ENCODE measurements at places on chromosomes 13 and 19.

- no peak for DNase-seq
These were observed 165.6 kb upstream of the NBEA start for GRCh38 chr13:34776390-34776981.

- no peak for DNase-seq
These were observed 22.0 kb downstream of the GPX4 start for GRCh38 chr19:1125601-1126467.

GRCh38 chr13:60146471-60146870 is 17.3 kb downstream of the DIAPH3 start:
- DNase-seq = no peak

DNA sequence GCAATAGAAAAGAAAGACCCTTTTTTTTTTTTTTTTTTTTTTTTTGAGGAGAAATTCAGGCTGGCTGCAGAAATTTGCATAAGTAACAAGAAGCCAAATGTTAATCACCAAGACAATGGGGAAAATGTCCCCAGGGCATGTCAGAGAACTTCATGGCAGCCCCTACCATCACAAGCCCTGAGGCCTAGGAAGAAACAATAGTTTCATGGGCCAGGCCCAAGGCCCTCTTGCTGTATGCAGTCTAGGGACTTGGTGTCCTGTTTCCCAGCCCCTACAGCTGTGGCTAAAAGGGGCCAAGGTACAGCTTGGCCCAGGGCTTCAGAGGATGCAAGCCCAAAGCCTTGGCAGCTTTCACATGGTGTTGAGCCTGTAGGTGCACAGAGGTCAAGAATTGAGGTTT is 88.4 kb upstream of the TPP2 start:
- no peak for DNase-seq

GRCh38 chr19:1302533-1303239 is 17.0 kb downstream of the EFNA2 start:
- no peak for DNase-seq

DNA sequence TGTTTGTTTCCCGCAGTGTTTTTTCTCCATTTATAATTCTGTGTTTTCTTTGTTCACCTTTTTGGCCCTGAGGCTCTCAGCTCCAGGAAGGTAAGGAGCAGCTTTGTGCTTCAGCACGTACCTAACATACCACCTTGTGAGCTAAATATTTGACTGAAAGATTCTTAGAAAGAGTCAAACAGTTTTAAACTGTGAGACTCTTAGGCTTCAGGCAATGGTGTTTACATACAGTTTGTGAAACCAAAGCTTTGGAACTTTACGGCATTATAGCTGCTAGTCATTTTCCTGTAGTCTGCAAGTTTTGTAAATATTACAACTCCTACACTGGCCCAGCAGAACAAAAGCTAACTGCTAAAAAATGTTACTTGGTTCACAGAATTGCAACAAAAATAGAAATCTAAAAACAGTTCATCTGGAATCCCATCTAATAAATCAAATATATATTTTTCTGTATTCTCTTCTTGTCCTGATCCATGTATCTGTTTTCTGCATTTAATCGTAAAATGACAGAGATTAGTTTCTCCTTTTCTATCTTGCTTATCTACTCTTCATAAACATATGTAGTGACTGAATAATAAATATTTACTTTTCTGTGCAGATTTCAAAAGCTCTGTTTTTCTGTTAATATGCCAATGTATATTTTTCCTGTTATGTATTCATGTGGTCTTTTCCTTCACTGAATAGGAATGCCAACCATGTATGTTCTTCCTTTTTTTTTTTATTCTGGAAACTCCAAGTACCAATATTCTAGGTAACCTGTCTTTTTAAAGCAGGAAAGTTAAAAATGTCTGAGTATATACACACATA is 38.8 kb upstream of the GPI start:
- DNase-seq = no peak

DNA sequence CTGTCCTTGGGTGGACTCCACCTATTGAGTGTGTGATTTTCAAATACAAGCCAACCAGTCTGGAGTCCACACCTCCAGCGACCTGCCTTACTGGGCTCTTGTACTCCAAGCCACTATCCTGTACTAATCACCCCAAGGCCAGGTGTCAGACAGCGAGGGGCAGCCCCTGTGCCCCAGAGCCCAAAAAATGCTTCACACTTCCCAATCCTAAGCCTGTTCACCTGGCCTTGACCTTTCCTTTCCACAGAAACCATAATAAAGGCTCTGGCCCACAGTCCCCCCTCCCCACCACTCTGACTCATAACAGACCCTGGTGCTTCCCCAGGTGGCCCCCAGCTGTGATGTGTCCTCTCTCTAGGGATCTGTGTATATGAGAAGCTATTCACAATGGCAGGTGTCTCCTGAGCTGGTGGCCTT is 3.9 kb downstream of the CD209 start:
- no peak for DNase-seq

- DNase-seq = peak; percentile 75
These were observed 44.5 kb downstream of the RFX2 start for GRCh38 chr19:6065685-6066374.

DNA sequence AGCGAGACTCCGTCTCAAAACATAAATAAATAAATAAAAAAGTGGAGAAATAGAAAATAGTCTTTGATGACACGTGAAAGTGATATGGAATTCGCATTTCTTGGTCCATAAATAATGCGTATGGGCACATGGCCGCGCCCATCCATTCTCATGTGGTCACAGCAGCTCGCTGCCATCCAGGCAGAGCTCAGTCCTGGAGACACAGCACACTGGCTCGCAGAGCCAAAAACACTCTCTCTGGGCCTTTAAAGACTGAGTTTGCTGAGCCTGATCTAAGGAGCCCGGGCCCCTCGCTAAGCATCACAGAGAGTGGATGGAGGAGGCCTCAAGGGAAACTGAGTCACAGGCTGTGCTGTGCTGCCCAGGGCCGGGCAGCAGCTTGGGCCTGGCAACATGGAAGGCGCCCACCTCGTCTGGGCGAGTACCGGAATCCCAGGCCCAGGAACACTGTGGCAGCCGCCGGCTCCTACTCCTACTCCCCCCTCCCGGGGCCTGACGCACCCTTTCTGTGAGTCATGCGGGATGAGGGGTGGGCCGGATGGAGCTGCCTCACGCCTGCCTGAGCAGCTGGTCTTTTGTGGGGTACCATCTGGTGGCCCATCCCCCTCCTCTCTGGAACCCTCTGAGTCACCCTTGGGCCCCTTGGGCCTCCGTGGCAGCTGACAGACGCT is 28.9 kb upstream of the CACTIN start:
- DNase-seq = peak; percentile 11

DNA sequence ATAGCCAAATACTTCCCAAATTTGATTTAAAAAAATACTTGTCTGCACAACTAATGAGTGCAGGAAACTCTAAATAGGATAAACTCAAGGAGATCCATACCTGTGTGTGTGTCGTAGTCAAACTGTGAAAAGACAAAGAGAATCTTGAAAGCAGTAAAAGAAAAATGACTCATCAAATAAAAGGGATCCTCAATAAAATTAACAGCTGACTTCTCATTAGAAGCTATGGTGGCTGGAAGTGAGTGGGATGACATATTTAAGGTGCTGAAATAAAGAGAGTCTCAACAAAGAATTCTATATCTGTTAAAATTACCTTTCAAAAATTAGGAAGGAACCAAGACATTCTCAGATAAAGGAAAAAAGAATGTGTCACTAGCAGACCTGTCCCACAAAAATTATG is 13.7 kb downstream of the RNASEH2B start:
- no peak for DNase-seq

DNA sequence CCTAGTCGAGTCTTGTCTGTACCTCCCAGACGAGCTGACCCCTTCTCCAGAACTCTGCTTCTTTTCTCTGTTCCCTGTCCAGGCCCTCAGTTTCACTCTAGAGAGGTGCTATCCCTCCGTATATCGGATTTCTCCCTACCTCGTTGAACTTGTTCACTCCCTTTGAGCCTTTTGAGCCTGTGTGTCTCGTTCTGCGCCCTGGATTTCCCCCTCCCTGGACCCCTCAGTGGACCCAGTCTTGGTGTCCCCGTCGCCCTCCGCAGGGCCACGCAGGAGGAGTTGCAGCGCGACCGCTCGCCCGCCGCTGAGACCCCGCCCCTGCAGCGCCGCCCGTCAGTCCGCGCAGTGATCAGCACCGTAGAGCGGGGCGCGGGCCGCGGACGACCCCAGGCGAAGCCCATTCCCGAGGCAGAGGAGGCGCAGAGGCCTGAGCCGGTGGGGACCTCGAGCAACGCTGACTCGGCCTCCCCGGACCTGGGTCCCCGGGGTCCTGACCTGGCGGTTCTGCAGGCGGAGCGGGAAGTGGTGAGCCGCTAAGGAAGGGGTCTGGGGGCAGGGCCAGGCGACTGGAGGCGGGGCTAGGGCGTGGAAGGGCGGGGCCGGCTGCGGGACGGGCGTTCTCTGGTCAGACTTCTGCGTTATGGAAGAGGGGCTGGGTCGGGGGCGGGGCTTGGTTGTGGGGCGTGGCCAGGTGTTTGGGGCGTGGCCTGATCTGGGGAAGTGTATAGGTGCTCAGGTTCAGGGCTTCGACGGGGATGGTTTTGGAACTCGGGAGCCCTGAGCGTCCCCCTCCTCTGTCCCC is 5.5 kb downstream of the EPS8L1 start:
- peak; percentile 90 for DNase-seq

- no peak for DNase-seq
These were observed 15.5 kb downstream of the NCLN start for GRCh38 chr19:3201072-3201700.

- DNase-seq = no peak
These were observed 7.9 kb downstream of the CEACAM3 start for GRCh38 chr19:41804336-41804735.

GRCh38 chr19:524062-524674 is 7.4 kb upstream of the CDC34 start:
- no peak for DNase-seq

GRCh38 chr13:60431108-60431700 is 34.2 kb downstream of the TDRD3 start:
- DNase-seq = no peak

- DNase-seq = no peak
These were observed 18.0 kb downstream of the ZNF787 start for GRCh38 chr19:56103027-56103614.

DNA sequence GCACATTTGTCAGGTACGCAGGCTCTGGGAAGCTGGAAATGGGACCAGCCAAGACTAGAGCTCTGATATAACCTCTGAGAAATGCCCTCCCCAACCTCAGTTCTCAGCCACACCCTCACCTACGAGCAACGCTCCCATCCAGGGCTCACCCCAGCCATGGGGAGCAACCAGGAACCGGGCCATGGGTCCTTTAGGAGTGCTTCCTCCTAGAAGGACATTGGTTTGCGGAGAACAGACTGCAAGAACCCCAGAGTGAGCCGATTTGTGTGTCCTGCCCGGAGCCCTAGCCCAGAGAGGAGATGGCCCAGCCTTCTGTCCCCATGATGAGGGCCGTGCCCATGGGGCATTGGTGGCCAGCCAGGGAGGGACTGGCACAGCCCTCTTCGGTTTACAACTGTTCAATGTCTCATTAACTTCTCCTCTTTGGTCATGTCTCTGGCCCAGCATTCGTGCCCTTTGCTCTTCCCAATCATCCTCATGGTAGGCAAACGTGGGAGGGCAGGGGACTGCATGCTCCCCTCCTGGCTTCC is 32.9 kb upstream of the IGSF23 start:
- DNase-seq = no peak

DNA sequence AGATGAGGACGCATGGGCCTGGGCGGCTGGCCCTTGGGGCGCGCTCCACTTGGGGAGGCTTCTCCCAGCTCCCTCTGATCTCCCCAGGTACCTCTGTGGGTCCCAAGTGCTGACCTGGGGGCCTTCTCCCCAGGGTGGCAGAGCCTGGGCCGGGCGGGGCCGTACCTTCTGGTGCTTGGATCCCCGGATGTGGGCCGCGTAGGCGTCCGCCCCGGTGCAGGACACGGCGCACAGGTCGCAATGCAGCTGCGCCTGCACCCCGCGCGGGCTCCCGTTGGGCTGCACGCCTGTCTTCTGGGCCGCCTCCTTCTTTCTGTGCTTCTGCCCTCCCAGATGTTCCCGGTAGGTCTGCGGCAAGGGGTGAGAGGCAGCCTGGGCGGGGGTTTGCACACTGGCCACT is 41.1 kb upstream of the MATK start:
- DNase-seq = no peak

DNA sequence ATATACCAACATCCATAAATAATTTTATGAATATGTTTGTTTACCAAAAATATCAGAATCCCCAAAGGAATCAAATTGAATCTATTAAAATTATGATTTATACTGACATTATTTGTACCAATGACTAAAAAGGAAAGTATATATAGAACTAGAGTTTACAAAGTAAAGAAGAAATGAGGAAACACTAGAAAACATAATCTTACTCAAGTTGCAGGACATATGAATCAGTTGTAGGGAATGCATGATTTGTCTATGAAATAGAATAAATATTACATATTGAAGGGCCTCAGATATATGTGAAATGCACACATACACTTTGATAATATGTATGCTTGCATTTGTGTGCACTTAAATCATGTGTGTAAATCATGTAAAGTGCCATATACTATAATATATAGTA is 1466.4 kb downstream of the EFNB2 start:
- no peak for DNase-seq

DNA sequence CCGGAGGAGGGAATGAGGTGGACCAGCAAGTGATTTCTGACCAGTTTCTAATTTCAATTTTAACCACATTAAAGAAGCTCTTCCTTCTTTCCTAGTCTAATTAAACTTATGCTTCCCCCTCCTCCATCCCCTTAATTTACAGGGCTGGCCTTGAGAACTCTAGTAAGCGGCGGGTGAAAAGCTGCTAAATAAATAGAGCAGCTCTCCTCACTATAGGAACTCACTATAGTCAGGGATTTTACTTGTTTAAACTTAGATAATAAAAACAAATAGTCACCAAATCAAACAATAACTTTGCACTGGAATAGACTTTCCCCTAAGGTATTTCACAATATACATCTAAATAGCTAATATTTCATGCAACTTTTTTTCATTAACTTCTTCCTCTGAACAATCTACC is 1838.2 kb upstream of the PRR20A start:
- DNase-seq = no peak

GRCh38 chr19:37227996-37228395 is 10.0 kb downstream of the ZNF383 start:
- peak; percentile 11 for DNase-seq

GRCh38 chr19:48283908-48284307 is 14.0 kb downstream of the ZNF114 start:
- DNase-seq = no peak

DNA sequence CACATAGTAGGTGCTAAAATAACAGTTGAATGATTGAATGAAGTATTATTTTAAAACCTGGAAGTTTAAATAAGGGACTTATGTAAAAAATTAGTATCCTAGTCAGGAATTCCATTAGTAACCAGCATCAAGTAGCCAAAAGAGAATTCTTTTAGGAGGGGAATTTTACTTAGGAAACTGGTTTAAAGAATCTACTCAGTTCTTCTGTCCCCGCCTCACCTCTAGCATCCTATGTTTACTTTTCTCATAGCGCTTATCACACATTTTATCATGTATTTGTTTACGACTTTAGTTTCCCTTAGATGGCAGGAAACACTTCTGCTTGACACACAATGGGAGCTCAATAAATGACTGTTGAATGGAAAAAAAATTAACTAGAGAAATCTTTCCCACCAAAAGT is 229.0 kb downstream of the KLF5 start:
- no peak for DNase-seq
